ENCODE measurements at places on chromosomes 1 and 21.
A peak's percentile ranks its signal among the peaks of the same experiment; 100 is the strongest.

DNA sequence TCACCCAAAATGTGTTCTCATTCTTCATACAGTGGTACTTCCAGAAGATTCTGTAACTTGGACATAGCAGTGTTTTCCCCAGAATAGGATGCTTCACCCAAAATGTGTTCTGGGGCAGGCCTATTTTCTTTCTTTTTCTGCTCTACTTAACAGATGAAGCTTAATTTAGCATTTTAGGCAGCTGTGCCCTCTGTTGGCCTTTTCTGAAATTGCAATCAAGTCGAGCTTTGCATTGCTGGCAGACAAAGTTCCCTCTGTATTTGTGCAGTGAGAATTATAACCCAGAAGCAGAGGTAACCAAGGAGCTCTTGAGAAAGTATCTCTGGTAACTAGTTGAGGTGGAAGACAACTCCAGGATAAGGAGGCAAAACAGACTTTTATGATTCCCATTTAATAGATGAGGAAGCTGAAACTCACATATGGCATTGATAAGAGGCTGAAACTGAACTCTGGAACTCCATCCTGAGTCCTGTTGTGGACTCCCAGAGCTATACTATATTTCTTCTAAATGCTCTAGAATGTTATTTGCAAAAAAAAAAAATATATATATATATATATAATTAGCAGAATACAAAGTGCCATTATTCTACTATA lies 50.3 kb upstream of the L1TD1 start:
- DNase-seq, result peak; percentile 38

- no peak for DNase-seq
Observed at GRCh38 chr1:92972409-92973129, 11.3 kb upstream of the DIPK1A start.

- DNase-seq, result no peak
Observed at GRCh38 chr1:236065509-236066005, 667 bp upstream of the NID1 start.

DNA sequence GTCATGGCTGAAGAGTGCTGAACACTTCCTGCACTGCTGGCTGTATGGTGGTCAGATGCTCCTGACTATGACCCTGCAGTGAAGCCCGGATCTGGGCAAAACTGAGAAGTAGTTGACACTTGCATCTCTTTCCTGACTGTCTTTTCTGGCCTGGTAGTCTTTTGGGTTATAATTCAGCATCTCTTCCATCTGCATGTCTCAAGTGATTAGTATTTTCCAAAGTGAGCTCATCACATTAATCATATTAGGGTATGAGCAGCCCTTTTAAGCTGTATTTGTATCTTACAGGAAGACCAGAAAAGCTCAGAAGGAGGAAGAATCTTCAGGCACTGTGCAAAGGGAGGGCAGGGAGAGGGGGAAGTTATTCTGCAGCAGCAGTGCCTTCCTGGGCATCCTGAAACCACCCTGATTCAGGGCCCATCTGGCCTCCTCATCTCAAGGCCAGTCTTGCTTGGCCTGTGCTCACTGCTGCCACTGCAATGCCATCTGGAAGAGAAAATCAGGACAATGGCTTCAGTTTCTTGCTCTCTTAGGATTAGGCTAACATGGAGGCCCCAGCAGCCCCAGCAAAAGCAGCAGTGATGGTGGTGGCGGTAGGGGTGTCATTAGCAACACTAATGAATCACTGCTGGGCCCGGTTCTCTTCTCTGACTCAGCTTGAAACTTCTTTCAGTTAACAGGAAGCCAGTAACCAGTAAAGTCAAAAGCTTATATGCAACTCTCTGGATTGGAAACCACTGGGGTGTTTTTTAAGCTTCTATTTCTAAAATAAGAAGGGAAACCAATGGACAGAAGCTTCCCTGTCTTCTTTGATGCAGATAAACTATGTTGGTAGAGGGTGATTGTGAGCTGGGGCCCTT lies 63.3 kb upstream of the WDR26 start:
- peak; percentile 67 for DNase-seq

- no peak for DNase-seq
Observed at GRCh38 chr1:60342569-60342968, 269.0 kb upstream of the C1orf87 start.

Measured in stimulated activated CD4-positive, alpha-beta T cell treated with anti-CD3 and anti-CD28 coated beads, Interleukin-12 subunit alpha, Interleukin-12 subunit beta, amount 100 ng/mL, for 48 hours (primary cell).